NCI-H226 (cell line): ENCODE measurements at places on chromosomes 3 and 15.

DNA sequence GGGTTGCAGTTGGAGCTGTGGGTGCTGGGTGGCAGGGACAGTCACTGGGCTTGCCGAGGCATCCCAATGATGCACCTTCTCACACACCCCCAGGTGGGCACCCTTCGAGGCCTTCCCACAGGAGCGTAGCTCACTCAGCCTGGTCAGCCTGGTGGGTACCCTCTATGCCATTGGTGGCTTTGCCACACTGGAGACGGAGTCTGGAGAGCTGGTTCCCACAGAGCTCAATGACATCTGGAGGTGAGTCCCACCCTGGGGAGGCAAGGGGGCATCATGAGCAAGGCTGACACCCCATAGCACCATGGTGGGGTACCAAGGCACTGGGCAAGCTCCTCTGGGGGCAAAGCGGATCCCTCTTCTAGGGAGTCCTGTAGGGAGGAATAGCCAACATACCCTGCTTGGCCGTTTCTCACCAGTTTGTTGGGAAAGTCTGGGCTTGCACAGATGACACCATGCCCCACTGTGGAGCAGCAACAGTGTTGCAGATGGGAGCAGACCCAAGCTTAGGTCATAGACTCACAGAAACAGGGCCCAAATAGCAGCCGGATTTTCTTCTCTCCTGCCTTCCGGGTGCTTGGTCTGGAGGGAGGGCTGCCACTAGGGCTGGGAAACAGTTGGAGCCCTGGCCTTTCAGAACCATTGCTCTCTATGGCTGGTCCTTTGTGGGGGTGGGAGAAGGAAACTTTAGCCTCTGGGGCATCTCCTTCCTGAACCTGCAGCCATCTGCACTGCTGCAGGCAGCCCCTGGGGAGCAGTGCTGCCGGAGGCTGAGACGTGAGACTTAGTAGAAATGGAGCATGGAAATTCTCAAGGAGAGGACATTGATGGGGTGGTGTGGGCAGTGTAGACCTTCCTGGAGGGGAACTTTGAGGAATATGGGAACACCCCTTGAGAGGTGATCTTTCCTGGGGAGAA, 5.7 kb downstream of the KLHL40 start:
- DNase-seq: no peak

DNA sequence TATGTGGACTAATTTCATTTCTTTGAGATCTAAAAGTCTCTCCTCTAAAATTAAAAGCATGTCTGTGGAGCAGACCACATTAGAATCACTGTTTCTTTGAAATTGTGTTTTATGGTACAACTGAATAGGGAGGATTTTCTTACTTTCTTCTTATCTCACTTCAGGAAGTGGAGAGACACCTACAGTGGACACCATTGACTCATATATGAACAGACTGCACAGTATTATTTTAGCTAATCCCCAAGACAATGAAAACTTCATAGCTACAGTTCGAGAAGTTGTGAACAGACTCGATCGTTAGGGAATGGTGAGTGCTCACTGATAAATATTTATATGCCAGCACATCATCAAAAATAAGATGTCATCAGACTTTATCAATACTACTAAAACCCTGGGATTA, 58.3 kb downstream of the HMG20A start:
- DNase-seq: no peak

GRCh38 chr3:128269006-128269775, 115.9 kb downstream of the EEFSEC start:
- no peak for DNase-seq

DNA sequence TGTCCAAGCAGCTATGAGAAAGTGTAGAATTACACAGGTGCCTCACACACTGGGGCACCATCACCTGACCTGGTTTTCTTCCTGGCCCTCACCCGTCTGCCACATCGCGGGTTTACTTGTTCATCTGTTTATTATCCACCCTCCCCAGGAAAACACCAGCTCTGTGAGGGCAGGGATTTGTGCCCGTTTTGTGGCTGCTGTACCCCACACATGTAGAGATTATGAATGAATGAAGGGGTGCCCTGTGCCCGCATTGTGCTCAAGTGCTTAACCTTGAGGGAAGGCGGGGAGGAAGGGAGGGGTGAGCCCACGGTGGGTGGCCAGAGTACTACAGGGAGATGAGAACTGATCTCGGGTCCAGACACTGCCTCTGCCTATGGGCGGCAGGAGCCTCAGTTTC, 108.4 kb downstream of the WNT7A start:
- no peak for DNase-seq

DNA sequence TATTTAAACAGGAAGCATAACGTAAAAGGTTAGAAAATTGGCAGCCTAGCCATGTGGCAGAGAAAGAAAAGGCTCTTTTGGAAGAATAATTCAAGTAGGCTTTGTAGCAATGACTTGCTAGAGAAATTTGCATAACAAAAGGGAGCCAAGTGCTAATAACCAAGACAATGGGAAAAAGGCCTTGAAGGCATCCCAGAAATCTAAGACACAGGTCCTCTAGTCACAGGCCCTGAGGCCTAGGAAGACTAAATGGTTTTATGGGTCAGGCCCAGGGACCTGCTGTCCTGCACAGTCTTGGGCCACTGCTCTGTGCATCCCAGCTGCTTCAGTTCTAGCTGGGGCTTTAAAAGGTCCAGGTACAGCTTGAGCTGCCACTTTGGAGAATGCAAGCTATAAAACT, 78.5 kb downstream of the FGF7 start:
- no peak for DNase-seq
